ENCODE measurements at places on chromosomes 5 and 9.

GRCh38 chr5:55530669-55531068 is 4.1 kb downstream of the PLPP1 start:
- no peaks in the 10 kb centered on the region for H3K36me3 ChIP-seq
- no peak for DNase-seq
- no peak overlapping the region for H3K27ac ChIP-seq
- peaks cover 13% of the 10 kb centered on the region for H3K4me1 ChIP-seq
- H3K4me3 ChIP-seq: no peak overlapping the region
- H3K27me3 ChIP-seq: no peaks in the 10 kb centered on the region

DNA sequence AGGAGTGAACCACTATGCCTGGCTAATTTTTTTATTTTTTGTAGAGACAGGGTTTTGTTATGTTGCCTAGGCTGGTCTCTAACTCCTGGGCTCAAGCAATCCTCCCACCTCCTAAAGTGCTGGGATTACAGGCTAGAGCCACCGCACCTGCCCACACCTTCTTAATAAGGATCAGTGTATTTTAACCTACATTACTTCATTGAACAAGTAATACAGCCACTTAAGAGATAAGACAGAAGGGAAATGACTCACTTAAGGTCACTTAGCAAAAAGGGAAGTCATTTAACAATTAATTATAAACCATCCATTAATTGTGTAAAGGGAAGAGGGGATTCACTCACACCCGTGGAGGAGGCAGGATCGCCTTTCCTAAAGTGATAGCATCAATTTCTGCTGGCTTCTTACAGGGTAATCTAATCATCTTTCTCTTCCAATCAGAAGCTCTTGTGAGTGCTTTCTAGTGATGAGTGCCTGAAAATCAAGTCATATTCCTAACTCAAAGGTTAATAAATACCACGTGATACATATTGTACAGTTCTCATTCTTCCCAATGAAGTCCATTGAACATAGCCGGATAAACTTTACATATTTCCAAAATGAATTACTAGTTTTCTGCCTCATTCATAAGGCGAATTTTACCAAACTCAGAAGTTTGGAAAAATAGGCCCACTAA is 3.5 kb downstream of the FBXW11 start:
- H3K27me3 ChIP-seq: no peaks in the 10 kb centered on the region
- no peak overlapping the region for H3K27ac ChIP-seq
- peaks cover 27% of the 10 kb centered on the region for H3K4me1 ChIP-seq
- H3K4me3 ChIP-seq: peak overlapping the region; percentile 86
- no peak for DNase-seq

DNA sequence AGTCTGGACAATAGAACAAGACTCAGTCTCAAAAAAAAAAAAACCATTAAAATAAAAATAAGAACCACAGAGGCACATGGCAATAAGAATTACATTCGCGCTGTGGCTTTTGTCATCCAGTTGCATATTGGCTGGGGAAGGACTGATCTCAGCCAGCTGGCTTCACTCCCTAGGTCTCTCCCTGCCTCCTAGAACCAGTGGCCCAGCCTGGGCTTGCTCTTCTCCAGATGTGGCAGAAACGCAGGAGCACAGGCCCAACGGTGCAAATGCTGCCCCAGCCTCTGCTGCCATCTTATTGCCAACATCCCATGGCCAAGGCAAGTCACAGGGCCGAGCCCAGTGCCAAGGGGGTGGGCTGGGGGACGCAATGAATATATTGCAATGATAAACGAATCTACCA is 37.0 kb downstream of the NKX2-5 start:
- no peak overlapping the region for H3K27ac ChIP-seq
- H3K4me3 ChIP-seq: no peak overlapping the region
- no peaks in the 10 kb centered on the region for H3K27me3 ChIP-seq
- no peaks in the 10 kb centered on the region for H3K36me3 ChIP-seq
- no peak for DNase-seq
- H3K4me1 ChIP-seq: peaks cover 17% of the 10 kb centered on the region

GRCh38 chr9:89613912-89614892 is 9.4 kb downstream of the GADD45G start:
- H3K36me3 ChIP-seq: no peaks in the 10 kb centered on the region
- no peak overlapping the region for H3K4me3 ChIP-seq
- no peak overlapping the region for H3K27ac ChIP-seq
- H3K4me1 ChIP-seq: no peaks in the 10 kb centered on the region
- DNase-seq: no peak
- peaks cover 92% of the 10 kb centered on the region for H3K27me3 ChIP-seq

- H3K27me3 ChIP-seq: 0 out of 2 replicates have a peak, but pooled peaks cover 3% of the 10 kb centered on the region
- no peak for DNase-seq
- no peak overlapping the region for H3K4me3 ChIP-seq
- no peak overlapping the region for H3K27ac ChIP-seq
- no peaks in the 10 kb centered on the region for H3K36me3 ChIP-seq
Measured at GRCh38 chr9:121807823-121808278, 156.4 kb downstream of the DAB2IP start.

- no peaks in the 10 kb centered on the region for H3K36me3 ChIP-seq
- H3K27ac ChIP-seq: no peak overlapping the region
- H3K27me3 ChIP-seq: no peaks in the 10 kb centered on the region
- peaks cover 7% of the 10 kb centered on the region for H3K4me1 ChIP-seq
- DNase-seq: peak; percentile 20
Measured at GRCh38 chr9:2765250-2765880, 48.1 kb downstream of the KCNV2 start.

- peaks cover 6% of the 10 kb centered on the region for H3K27me3 ChIP-seq
- no peak overlapping the region for H3K27ac ChIP-seq
- no peaks in the 10 kb centered on the region for H3K36me3 ChIP-seq
Measured at GRCh38 chr9:74498621-74499095, 1.5 kb downstream of the RORB start.

DNA sequence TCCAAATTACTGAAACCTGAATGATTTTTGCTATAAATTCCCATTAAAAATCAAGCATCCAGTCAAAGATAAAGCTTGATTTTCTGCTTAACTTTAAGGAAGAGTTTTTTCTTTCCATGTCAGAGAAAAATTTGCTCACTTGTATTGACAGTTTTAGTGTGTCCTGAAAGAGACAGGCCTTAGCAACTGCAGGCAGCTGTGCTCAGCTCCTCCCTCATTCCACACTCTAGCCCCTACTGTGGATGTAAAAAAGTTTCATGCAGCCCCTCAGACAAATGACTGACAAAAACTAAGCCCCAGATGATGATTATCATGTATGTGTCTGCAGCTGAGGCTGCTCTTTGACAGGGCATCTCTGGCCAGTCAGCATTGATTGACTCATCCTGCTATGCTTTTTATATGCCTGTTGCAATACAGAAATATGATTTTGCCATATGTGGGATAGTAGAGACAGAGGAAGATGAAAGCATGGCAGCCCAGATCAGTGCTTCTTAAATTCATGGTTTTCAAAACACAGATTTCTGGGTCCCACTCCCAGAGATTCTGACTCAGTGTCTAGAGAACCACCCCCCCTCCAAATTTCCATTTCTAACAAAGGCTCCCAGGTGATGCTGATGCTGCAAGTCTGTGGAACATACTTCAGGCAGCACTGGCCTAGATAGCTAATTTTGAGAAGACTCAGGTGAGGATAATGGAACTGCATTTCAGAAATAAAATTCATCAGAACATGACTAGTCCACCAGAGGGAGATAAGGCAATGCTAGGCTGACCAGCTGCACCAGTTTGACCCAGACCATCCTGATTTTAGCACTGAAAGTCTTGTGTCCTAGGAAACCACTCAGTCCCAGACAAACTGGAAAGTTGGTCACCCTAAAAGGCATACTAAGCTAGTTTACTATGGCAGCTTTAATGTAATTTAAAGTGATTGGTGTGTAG is 298.7 kb upstream of the KCNN2 start:
- no peak for DNase-seq
- H3K27ac ChIP-seq: no peak overlapping the region

- peaks cover 86% of the 10 kb centered on the region for H3K27me3 ChIP-seq
- DNase-seq: no peak
- H3K27ac ChIP-seq: no peak overlapping the region
- no peaks in the 10 kb centered on the region for H3K4me1 ChIP-seq
Measured at GRCh38 chr9:126521976-126522590, 91.6 kb upstream of the LMX1B start.

DNA sequence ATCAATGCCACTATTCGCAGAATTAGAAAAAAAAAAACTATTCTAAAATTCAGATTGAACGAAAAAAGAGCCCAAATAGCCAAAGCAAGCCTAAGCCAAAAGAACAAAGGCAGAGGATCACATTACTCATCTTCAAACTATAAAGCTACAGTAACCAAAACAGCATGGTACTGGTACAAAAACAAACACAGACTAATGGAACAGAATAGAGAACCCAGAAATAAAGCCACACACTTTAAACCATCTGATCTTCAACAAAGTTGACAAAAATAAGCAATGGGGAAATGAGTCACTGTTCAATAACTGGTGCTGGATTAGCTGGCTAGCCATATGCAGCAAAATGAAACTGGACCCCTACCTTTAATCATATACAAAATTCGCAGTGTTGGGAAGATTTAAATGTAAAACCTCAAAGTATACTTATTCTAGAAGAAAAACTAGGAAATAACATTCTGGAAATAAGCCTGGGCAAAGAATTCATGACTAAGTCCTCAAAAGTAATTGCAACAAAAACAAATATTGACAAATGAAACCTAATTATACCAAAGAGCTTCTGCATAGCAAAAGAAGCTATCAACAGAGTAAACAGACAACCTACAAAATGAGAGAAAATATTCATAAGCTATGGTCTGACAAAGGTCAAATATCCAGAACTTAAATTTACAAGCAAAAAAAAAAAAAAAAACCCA is 153.7 kb downstream of the NDUFS4 start:
- no peak overlapping the region for H3K27ac ChIP-seq
- no peaks in the 10 kb centered on the region for H3K4me1 ChIP-seq
- H3K36me3 ChIP-seq: no peaks in the 10 kb centered on the region
- DNase-seq: peak; percentile 60
- peaks cover 8% of the 10 kb centered on the region for H3K27me3 ChIP-seq
- H3K4me3 ChIP-seq: no peak overlapping the region

DNA sequence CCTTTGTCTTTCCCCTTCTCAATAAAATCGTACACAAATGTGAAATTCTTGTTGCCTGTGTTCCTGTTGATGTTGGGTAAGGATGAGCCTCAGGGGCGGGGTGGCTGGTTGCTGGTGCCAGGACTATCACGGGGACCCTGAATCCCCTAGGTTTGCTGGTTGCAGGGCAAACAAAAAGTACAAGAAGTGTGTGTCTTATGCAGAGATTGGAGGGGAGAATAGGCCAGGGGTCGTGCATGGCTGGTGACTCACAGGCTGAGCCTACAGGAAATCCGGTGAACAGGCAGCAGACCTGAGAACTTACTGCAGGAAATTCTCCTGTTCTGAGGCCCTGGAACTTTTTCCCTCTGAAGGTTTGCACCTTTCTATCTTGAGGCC is 5.5 kb downstream of the ANXA2R start:
- H3K27ac ChIP-seq: no peak overlapping the region
- no peak overlapping the region for H3K4me3 ChIP-seq
- H3K4me1 ChIP-seq: peaks cover 14% of the 10 kb centered on the region
- no peaks in the 10 kb centered on the region for H3K27me3 ChIP-seq
- no peak for DNase-seq

DNA sequence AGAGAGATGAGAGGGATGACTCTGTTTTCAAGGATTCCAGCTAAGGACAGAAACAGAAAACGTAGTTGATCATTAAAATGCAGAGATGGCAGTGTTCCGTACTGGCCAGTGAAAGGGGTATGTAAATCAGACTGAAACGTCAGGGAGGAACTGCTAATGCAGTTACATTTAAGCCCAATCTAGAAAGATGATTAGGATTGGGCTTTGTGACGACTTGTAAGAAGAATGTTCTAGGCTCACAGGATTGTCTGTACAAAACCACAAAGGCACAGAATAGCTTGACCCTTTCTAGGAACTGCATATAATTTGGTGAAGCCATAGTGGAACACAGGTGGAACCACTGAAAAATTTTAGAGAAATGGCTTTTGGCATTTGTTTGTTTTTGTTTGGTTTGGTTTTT is 55.6 kb upstream of the TESK1 start:
- H3K4me1 ChIP-seq: no peaks in the 10 kb centered on the region
- no peak for DNase-seq
- no peaks in the 10 kb centered on the region for H3K27me3 ChIP-seq
- no peaks in the 10 kb centered on the region for H3K36me3 ChIP-seq
- no peak overlapping the region for H3K4me3 ChIP-seq
- no peak overlapping the region for H3K27ac ChIP-seq

DNA sequence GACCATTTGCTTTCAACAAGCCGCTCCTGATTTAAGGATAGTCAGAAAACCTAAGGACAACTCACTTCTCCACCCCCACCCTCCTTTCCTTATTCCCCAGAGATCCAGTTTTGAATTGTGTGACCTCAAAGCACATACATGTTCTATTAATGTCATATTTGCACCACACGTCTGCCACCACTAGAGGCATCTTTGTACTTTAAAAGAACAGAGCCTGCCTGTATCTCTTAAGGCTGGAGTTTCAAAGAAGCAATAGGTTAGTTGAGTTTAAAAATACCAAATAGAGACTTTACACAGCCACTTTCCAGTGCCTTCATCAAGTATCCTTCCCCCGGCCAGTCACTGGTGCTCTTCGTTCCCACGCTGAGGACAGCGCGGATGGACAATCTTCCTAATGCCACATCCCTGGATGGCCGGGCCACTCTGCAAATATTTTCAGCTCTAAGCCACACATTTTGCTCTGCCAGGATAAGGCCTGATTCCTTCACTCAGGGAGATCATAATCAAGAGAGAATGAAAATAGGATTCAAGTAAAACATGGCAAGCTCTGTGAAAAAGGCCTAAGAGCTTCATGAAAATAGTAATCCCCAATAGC is 146.3 kb downstream of the SNCAIP start:
- no peak overlapping the region for H3K4me3 ChIP-seq
- H3K27ac ChIP-seq: no peak overlapping the region
- DNase-seq: no peak
- no peaks in the 10 kb centered on the region for H3K27me3 ChIP-seq
- peaks cover 6% of the 10 kb centered on the region for H3K4me1 ChIP-seq
- no peaks in the 10 kb centered on the region for H3K36me3 ChIP-seq

DNA sequence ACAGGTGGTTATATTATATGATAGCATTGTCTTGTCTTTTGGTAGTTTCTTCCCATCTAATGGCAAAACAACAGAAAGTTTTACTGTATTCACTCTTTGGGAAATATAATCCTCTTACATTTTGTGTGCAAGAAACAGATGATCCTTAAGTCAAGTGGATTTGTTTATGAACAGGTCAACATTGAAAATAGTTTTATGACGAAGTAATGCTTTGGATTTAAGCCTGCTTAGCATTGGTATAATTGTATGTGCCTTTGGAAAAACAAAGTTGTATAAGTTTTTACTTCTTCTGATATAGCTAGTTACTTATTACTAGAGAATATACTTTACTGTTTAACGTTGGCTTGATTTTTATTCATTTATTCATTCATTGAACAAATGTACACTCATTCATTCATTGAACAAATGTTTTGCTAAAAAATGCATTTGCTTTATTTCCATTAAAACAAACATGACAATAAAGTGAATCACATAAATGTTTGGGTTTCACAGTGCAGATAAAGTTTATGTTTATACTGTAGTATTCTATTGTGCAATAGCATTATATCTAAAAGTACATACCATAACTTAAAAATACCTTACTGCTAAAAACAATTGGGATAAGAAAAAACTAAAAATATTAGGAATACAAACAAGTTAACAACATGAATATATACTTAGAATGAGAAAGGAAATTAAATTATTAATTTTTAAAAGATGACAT is 12.3 kb downstream of the SGCD start:
- no peak overlapping the region for H3K27ac ChIP-seq
- H3K36me3 ChIP-seq: no peaks in the 10 kb centered on the region
- no peak overlapping the region for H3K4me3 ChIP-seq
- no peak for DNase-seq
- H3K4me1 ChIP-seq: no peaks in the 10 kb centered on the region

GRCh38 chr9:112777914-112778313 is 27.4 kb downstream of the SNX30 start:
- no peak overlapping the region for H3K4me3 ChIP-seq
- no peak overlapping the region for H3K27ac ChIP-seq
- no peaks in the 10 kb centered on the region for H3K4me1 ChIP-seq
- no peak for DNase-seq
